ENCODE measurements at places on chromosomes 12 and 14.

GRCh38 chr12:7352661-7353060, 48.8 kb downstream of the ACSM4 start:
- H3K27ac ChIP-seq: no peak overlapping the region
- DNase-seq: no peak
- H3K4me1 ChIP-seq: no peaks in the 10 kb centered on the region
- H3K36me3 ChIP-seq: no peaks in the 10 kb centered on the region
- H3K27me3 ChIP-seq: no peaks in the 10 kb centered on the region

DNA sequence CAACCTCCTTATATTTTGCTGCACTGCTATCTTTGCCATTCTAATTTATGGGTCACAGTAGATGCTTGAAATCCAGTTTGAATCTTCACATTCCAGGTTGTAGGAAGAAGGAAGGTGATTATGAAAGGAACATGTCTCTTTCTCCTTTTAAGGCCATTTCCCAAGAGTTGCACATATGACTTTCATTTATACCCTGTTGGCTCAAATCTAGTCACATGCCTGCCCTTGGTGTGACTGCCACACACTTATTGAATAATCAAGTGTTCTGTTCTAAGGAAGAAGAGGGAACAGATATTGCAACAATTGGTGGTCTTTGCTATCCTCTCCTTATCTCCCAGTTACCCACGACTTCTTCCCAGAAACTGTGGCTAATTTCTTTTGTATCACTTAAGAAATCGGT, 404.3 kb downstream of the TMEM117 start:
- no peak overlapping the region for H3K4me3 ChIP-seq
- DNase-seq: no peak
- H3K27ac ChIP-seq: no peak overlapping the region
- H3K27me3 ChIP-seq: no peaks in the 10 kb centered on the region
- no peaks in the 10 kb centered on the region for H3K4me1 ChIP-seq

DNA sequence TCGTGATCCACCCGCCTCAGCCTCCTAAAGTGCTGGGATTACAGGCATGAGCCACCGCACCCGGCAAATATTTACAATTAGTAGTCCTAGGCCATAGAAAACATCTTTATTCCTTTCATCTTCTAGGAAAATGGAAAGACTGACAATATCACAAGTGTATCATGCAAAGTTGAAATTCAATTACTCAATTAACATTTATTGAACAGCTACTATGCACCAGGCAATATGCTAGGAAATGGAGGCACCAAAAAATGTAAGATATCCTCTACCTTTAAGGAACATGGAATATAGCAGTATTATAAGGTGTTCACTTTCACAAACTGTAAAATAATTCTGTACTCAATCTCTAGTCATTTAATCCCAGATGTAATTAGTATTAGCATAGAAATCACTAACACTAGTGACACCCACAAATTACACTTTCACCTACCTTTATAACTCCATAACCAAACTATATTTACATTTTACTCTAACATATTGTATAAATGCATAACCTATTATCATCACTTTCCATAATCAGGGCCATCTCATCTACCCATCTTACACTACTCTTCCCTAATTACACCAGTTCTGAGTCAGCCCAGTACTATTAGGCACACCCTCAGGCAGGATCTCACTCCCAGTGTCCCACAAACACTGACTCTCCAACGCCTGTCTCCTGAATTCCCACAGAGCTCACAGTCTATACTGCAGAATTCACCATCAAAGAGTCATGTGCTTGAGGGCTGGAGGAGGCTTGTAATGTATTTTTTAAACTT, 10.4 kb downstream of the CORO1C start:
- no peak for DNase-seq
- H3K4me3 ChIP-seq: no peak overlapping the region
- peaks cover 45% of the 10 kb centered on the region for H3K4me1 ChIP-seq
- H3K27me3 ChIP-seq: no peaks in the 10 kb centered on the region

GRCh38 chr12:116333402-116333801, 55.9 kb upstream of the MED13L start:
- H3K4me1 ChIP-seq: no peaks in the 10 kb centered on the region
- H3K4me3 ChIP-seq: no peak overlapping the region
- H3K27ac ChIP-seq: no peak overlapping the region

All from tibial artery (tissue), 4 donors.